Stimulated activated CD8-positive, alpha-beta memory T cell treated with anti-CD3 and anti-CD28 coated beads, Interleukin-4, amount 100 ng/mL, for 4 hours (primary cell): ENCODE measurements at places on chromosomes 2 and 18.

DNA sequence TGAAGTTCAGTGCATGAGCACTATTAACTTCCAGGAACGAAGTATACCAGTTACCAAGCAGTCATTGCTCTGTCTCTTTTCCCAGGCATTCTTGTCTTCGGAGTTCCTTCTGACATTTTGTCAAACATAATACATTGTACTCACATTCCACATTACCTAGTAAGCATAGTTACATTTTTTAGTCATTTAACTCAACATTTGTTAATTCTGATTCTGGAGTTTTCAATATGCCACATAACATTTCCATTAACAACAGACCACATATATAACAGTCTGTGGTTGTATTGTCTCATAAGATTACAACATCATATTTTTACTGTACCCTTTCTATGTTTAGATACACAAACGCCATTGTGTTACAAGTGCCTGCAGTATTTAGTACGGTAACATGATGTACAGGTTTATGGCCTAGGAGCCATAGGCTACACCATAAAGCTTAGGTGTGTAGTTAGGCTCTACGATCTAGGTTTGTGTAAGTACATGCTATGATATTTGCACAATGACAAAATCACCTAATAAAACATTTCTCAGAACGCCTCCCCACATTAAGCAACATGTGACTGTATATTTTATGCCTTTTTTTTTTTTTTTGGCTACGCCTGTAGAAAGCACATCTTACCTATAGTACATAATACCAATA, 187.1 kb downstream of the DYM start:
- DNase-seq = no peak

DNA sequence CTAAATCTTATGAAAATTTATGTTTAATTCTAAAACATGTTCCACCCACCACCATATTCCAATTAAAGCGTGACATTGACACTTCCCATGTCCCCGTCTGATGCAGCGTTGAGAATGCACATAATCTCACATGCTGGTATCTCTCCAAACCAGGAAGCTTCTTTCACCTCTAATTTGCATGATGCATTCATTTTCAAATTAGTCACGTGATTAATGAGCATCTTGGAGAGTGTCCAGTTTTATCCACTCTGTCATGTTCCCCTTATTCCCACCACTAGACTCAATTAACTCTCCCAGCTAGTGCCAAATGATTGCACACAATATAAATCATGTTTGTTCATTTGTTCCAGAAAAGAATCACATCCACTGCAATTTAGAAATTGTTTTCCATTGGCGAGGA, 105.8 kb downstream of the RIT2 start:
- DNase-seq = no peak

GRCh38 chr18:12068950-12069320, 24.7 kb upstream of the ANKRD62 start:
- no peak for DNase-seq

GRCh38 chr18:55124078-55124763, 165.0 kb upstream of the CCDC68 start:
- DNase-seq = no peak

GRCh38 chr2:320561-320960, 32.7 kb upstream of the ALKAL2 start:
- no peak for DNase-seq

GRCh38 chr2:235048549-235048948, 96.7 kb downstream of the SH3BP4 start:
- no peak for DNase-seq

GRCh38 chr2:239781454-239781853, 243.7 kb downstream of the NDUFA10 start:
- DNase-seq = no peak

DNA sequence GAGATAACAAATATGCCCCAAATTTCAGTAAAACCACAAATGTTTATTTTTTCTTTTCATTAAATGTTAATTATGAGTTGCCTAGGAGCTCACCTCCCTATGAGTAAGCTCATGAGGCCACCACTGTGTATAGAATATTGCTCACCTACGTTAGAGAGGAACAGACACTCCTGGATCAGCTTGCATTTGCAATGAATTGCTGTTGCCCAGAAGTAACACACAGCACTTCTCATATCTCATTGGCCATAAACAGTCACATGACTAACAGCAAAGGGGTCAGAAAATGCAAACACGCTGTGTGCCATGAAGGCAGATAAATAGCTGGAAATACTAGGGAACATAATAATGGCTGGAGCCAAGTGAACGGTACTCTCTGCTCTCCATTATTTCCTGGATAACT, 89.0 kb upstream of the GALNT5 start:
- DNase-seq = no peak

DNA sequence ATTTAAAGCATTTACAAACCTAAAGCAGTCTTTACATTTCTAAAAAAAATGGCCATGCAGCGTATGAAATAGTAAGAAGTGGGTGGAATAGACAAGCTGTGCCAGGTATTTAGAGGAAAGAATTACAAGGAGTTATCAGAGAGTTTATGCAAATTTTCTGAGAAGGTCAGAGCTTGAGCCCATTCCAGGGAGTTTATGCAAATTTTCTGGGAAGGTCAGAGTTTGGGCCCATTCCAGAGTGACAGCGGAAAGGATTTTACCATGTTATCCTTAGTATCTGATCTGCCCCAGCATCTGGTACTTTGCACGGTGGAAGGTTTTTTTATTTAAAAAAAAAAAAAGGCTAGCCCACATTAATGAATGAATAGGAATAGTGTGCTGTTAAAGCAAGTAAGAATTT, 1.4 kb upstream of the DOK6 start:
- DNase-seq = no peak

DNA sequence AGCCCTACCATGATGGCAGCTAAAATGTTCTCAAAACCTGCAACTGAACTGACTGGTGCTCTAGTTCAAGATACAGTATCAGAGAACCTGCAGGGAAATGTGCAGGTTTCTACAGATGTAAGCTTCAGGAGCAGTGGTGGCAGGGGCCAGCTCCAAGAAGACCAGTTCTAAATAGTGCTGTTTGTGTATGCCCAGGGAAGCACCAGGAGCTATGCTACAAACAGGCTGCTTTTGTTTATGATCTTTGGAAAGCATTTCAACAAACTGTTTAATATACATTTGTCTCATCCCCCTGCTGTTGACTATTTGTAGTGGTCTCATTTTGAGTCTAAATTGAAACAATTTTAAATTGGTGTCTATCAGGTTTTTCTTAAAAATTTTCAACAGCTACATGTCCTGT, 20.7 kb downstream of the FZD5 start:
- no peak for DNase-seq

DNA sequence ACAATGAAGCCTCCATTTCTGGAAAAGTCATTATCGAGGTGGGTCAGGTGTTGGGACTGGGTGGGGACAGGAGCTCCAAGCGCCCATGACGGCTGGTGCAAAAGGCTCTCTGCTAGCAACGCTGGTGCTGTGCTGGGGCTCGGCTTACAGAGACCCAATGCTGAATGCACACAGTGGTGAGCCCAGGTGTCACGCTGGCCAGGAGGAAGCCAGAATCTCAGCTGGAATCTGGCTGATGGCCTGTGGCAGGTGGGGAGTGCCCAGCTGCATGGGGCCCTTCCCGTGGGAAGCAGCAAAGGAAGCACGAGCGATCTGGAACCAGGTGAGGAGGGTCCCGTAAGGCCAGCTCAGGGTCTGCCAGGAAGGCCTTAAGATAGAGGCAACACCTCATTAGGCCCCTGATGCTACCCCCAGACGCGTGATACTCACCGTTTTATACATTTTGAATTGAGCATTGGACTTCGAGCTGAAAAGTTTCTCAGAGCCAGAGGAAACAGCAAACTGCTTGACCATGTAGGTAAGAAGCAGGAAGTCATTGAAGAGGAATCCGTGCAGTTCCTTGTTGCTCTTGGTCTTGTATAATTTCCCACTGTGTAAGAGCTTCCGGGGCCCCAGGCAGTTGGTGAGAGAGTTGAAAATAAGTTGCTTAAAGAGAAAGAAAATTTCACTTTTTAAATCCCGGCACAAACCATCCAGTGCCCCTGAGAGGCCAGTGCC, 34.7 kb downstream of the FAM228A start:
- no peak for DNase-seq

GRCh38 chr2:230684270-230685168, 28.1 kb upstream of the CAB39 start:
- DNase-seq = no peak
